ENCODE measurements at places on chromosomes 1 and 21.
A peak's percentile ranks its signal among the peaks of the same experiment; 100 is the strongest.

- peak; percentile 60 for DNase-seq
These were observed 109.4 kb downstream of the NRDC start for GRCh38 chr1:51768971-51769588.

- DNase-seq = no peak
These were observed 173.7 kb downstream of the CLEC20A start for GRCh38 chr1:178323067-178323466.

DNA sequence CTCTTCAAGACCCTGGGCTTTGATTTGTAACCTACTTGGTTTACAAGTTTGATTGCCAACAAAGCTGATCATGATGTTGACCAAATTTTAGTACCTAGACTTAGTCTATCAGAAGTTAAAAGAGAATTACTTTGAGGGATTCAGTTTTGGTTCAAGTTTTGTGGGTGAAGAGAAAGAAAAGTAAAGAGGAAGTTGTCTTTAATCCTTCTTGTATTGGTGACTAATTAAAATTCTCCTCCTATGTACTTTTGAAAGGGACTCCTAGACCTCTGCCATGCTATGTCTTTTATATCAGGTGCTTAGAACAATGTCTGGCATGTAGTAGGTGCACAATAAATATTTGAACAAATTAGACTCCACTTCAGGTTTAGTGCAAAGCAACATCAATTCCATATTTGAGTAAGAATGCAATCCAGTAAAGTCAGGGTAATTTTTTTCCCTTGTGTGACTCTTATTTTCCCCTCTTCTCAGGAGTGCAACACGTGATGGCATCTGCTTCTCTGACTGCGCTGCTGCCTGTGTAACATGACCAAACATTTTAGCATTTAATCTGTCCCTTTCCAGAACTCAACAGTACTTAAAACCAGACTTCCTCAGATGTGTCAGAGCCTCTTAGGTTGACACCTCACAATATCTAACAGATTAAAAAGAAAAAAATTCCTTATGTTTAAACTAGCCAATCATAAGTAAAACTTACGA, 41.1 kb upstream of the KCNQ4 start:
- no peak for DNase-seq

- DNase-seq = no peak
These were observed 185.0 kb downstream of the TGFBR3 start for GRCh38 chr1:91700771-91701471.

DNA sequence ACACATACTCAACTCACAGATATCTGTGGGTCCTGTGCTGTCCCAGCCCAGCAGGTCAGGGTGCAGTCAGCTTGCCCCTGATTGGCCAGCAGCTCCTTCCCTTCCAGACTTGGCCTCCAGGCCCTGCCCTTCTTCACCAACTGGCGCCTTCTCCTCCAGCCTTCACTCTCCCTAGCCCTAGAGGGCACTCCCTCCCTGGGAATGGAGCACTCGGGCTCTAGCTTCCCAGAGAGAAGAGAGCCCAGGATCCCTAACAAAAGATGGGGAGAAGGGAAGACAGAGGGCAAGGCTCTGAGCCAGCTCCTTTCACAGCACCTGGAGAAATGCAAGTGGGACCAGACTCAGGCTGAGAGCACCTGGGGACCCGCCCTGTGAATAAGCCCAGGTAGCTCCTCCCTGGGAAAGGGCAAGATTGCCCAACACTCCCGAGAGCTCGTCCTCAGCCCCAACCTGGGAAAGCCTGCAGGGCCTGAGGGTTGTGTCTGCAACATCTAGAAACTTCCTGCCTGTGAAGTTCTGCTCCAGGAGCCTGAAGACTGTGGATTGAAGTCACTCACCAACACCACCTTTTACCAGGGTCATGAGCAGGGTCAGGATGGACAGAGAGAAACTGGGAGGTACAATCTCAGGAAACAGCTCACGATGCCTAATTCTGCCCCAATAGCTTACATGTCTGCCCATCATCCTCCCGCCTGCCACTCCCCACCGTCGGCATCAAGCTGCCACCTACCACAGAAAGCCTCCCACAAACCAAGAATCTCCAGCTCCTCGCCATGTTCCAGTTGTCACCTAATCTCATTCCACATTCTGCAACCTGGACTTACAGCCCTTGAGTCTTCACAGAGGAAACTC, at the start of gene PGLYRP4:
Gene PGLYRP4 (minus strand): TSS at position 331 of the 852 bp plus-strand sequence. CDS start 909 bp downstream, outside the sequence.
- DNase-seq = no peak

DNA sequence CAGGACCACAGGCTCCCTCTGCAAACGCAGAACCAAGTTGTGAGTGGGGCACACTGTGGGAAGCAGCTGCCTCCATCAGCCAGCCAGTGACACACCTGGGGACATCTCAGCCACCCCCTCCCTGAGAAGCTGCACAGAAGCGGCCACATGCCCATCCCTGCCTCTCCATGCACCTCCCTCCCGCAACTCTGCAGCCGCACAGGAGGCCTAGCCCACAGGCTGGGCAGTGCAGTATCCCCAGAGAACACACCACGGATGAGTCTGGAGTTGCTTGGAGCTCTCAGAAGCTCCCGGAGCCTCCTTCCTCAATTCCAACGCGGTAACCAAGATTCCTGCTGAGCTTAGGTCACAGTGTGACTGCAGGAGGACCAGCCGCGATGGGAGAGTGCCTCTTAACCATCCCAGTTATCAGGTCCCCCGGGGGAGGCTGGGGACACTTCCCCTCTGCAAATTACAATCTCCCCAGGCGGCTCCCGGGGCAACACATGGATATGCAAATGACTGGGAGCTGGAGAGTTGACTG, 1.2 kb upstream of the WNT3A start:
- no peak for DNase-seq

- DNase-seq = no peak
These were observed 209.7 kb downstream of the LRRC7 start for GRCh38 chr1:69777423-69777822.

GRCh38 chr1:151763990-151764389, 694 bp upstream of the MRPL9 start:
- no peak for DNase-seq

All from Caki2 (cell line).